ENCODE measurements at places on chromosomes 7 and 10.

- DNase-seq: no peak
These were observed 157.3 kb downstream of the USP6NL start for GRCh38 chr10:11454160-11454559.

DNA sequence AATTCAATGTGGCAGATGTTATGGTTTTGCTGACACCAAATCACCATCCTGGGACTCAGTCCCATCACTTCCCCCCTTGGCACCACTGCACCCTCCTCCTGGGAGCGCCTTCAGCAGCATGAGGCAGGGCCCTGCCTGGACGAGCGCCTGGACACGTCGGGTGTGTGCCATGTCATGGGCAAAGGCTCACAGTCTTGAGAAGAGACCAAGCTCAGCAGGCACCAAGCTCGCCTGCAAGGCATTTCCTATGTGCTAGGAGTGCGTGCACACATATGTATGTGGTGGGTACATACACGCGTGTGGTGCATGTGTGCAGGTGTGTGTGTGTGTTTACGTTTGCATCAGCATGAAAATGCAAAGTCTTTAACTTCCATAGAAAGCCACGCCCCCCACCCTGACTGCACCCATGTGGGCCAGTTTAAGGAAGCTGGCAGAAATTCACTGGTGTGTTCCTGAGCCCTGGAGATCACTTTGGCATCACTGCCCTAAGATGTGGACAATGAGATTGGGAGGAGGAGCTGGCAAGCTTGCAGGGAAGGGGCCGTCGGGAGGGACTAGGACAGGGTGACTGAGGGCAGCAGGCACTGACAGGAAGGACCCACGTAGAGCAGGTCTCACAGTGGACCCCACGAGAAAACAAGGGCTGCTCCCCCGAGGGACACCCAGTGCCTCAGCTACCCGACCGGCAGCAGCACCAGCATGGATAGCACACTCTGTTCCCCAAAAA is 169.9 kb upstream of the PPP2R2D start:
- DNase-seq: no peak

DNA sequence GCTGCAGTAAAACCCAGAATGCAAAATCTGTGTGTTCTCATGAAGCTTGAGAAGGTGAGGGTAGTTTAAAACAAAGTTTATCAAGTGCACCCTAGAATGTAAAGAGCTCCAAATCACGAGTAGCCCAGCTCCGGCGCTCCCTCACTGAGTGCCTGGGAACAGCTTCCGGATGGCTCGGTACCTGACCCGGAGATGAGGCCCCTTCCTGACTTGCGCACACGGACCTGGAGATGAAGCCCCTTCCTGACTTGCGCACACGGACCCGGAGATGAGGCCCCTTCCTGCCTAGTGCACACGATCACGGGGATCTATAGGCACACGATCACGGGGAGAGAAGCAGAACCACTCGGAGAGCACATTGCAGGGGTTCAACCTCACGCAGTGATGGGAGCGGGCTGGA is 322.1 kb upstream of the RNF32 start:
- DNase-seq: no peak

- no peak for DNase-seq
These were observed 1.1 kb downstream of the ENTPD1 start for GRCh38 chr10:95756809-95757684.

- DNase-seq: no peak
These were observed 9.7 kb downstream of the ITPRIP start for GRCh38 chr10:104328646-104328895.

DNA sequence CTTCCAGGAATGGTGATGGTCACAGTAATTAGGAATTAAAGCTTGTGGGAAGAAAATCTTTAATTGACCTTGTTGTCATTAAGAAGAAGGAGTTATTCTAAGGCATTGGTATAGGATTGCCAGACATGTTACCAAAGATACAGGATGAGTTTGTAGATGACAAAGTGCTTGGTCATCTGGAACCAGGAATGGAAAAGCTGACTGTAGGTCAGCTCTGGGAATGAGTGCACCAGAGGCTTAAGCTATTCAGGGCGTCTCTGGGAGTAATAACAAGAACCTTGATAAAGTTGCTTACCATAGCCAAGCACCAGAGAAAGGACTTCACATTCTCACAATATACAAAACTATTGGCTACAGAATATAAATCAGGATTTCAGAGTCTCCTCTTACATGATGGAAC is 89.0 kb downstream of the PHTF2 start:
- no peak for DNase-seq

GRCh38 chr7:133668296-133669060 is 415.6 kb downstream of the EXOC4 start:
- DNase-seq: no peak

DNA sequence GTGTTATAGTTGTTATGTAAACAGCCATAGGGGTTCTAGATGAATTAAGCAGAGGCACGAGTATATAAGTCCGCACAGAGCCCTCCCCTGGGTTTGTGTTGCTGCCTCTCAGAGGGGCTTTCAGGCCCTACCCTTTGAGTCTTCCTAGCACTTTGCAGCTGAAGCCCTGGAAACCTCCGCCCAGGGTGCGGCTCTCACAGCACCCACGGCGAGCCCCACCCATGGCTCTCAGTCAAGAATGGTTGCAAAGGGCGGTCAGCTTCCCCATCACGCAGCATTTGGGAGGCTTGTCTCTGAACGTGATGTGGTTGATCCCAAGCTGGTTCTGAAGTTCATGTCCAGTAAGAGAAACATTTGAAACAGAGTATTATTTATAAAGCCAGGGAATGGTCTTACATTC is 18.8 kb upstream of the INSIG1 start:
- DNase-seq: no peak

DNA sequence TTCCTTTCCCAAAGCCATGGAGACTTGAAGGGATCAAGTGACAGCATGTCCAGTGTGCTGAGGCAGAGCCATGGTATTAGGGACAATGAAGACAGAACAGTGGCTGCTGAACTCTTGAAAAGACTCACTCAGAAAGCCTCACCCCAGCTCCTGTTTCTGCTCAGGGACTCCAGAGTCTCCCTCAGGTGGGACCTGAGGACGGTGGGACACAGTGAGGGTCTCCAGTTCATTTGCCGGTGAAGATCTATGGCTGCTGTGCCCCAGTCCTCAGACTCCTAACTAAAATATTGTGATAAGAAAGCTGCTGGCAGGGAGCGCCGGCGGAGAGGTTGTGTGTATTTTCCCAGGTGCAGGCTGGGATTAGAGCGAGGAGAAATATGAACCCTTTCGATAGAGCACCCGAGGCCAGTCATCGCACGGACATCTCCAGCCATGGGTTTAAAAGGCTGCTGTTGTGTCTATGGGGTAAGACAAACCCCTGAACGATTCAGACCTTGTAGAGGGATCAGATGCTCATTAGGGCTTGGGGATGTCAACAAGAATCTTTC is 57.2 kb downstream of the C7orf25 start:
- no peak for DNase-seq

DNA sequence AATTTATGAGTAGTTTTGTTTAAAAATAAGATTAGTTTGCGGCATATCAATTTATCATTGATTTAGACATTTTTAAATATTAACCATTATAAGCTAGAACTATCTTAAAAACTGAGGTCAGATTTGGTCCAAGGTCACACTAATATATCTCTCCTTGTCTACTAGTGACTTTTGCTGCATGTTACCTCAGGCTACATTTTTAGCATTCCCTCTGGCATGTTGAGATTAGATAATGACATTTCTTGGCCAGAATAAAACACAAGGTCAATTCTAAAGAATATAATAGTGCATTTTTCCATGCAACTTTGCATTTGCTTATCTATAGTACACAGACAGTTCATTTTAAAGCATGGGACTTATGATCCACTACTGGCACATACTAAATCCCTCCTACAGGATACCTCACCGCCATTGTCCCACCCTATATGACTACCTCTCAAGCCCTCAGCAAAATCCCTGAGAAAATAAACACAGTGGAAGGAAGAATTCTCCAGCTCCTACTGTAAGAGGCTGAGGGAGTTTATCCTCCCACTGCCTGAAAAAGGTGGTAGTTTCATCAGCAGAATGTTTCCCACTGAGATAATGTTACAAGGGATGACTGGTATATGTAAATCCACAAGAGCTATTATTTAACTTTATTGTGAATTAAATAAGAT is 816.4 kb downstream of the GRM8 start:
- no peak for DNase-seq

GRCh38 chr7:28596245-28596935 is 184.1 kb downstream of the CREB5 start:
- DNase-seq: no peak

GRCh38 chr10:95268438-95268837 is 22.4 kb downstream of the PDLIM1 start:
- no peak for DNase-seq

DNA sequence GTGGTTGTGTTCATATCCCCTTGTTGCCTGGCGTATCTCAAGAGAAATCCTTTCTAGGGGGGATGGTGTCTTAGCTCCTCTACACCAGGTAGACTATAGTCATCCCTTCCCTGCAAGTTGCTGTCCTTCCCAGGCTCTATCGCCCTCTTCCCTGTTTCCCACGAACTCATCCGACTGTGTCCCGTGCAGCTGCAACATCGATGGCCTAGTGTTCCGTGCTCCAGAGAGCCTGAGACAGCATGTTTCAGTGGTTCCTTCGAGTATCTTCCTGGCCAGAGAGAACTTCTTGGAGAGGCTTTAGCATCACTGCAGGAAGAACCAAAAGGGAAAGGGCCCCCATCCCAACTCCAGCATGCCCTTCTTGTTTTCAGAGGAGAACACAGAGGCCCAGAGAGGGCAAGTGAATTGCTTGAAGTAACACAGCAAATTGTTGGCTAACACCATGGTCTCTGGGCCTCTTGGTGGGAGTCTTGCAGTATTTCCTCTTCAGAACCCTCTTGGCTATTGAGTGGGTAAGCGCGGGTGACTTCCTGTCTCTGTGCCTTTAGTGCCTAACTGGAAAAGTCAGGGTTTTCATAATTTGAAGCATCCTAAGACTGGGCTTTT is 162.9 kb downstream of the RGS10 start:
- no peak for DNase-seq

DNA sequence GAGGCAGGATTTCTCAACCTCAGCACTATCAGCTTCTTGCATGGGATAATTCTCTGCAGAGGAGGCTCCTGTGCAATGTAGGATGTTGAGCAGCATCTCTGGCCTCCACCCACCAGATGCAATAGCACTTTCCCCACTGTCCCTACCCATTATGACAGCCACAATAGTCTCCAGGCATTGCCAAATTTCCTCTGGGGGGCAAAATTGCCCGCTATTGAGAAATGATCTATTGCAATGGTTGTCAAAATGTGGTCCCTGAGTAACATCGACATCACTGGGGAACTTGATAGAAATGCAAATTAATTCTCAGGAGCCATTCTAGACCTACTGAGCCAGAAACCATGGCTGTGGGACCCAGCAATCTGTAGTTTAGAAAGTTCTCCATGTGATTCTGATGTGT is 7.0 kb downstream of the KCNK18 start:
- no peak for DNase-seq

DNA sequence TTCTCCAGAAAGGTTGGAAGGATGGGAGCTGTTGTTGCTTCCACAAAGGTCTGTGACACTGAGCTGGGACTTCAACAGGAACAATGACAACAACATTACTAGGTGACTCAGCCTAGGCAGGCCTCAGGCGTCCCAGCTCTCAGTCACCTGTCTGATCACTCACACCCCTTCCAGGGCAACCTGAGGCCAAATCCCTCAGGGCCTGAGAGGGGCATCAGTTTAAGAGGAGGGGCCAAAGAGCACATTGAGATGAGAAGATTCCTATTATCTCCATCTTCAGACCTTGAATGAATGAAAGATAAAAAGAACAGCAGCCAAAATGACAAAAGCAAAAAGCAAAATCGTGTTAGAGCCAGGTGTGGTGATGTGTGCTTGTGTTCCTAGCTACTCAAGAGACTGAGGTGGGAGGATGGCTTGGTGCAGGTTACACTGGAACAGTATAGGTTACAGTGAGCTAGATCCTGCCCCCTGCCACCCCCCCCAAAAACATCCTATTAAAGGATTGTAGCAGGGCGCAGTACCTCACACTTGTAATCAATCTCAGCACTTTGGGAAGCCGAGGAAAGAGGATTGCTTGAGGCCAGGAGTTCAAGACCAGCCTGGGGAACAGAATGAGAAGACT is at the start of gene ATG9B:
Gene ATG9B (minus strand): TSS at position 60 of the 622 bp plus-strand sequence. CDS start 71 bp downstream, outside the sequence.
- no peak for DNase-seq

GRCh38 chr10:95249467-95249866 is 41.3 kb downstream of the PDLIM1 start:
- DNase-seq: no peak

- DNase-seq: no peak
These were observed 20.2 kb downstream of the GPR146 start for GRCh38 chr7:1064581-1064980.

DNA sequence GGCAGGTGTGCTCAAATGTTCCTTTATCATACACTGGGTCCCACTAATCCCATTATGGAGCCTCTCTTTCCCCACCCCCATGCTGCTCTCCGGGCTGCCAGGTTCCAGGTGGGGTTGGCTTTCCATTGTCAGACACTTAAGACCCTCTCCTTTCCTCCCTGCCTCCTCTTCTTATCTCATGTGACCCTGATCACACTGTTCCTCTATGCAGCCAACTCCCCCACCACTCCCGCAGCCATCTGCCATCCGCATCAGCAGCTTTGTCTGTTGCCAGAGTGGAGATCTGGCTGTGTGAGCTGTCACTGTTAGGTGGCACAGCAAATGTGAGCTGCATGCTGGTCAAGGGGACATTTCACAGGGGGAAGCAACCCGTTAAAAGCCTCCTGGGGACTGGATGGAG is 391.4 kb downstream of the TNS3 start:
- DNase-seq: no peak

DNA sequence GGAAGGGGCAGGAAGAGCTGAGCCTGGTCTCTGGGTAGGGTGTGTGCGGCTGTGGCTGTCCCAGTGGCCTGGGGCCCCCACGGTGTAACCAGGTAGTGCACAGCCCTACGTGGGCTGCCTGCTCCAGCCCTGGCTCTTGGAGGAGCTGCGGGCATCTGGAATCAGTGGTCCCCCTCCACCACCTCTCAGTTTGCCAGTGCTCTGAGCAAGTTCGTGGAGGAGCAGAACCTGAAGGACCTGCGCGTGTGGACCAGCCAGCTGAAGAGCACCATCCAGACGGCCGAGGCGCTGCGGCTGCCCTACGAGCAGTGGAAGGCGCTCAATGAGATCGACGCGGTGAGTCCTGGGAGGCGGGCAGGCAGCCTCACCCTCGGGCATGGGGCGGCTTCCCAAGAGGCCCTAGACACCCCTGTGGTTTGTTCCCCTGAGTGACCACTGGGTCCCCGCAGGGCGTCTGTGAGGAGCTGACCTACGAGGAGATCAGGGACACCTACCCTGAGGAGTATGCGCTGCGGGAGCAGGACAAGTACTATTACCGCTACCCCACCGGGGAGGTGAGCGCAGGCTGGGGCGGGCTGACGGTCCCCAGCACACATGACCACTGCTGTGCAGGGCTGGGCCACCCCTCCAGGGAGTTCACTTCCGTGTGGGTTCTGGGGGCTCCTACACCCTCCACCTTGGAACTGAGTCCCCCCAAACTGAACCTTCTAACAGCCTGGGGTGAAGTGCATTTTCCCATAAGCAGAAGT is 18.6 kb downstream of the PFKFB3 start:
- no peak for DNase-seq

- no peak for DNase-seq
These were observed 330.0 kb downstream of the ARL4A start for GRCh38 chr7:13017333-13017857.

- no peak for DNase-seq
These were observed 23.5 kb upstream of the ANLN start for GRCh38 chr7:36366005-36366717.

All from stimulated activated CD8-positive, alpha-beta memory T cell treated with anti-CD3 and anti-CD28 coated beads, Interleukin-12 subunit alpha, Interleukin-12 subunit beta, amount 100 ng/mL, for 1 hour (primary cell).